ENCODE measurements at places on chromosomes 7 and 10.

GRCh38 chr10:131065673-131066305 lies 245.7 kb downstream of the TCERG1L start:
- no peak for DNase-seq

DNA sequence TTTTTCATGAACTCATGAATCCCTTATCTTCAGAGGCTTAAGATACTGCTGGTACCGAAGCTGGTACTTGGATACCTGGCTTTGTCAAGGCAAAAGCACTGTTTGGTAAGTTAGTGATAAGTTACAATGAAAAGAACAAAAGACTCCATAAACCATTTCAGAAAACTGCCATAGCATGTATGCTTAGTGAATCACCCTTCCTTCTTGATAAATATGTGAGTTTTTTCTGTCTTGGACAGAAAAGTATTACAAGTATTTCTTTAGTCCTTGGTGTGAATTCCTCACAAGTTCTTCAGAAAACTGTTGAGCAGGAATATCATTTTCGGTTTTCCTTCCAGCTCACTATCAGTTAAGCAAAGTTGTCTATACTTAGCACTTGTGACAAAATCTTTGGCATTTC lies 25.6 kb downstream of the PUS7 start:
- DNase-seq: no peak

DNA sequence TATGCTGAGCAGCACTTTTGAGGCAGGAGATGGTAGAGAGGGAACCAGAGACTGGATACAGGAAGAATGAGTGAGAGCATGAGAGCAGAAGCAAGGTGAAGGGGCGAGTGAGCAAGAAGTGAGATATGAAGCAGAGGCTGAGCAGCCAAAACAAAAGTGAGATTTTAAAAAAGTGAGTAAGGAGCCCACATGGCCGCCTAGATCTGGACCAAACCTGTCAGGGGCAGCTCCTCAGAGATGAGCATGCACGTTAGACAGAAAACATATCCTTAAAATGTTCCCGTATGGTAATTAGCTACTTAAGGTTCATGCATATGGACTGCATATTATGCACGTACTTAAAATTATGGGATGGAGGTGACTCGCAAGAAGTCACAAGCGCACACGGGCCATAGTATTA lies 22.5 kb downstream of the TMEM176A start:
- DNase-seq: no peak

GRCh38 chr7:151063212-151063561 lies 3.8 kb downstream of the SLC4A2 start:
- no peak for DNase-seq

DNA sequence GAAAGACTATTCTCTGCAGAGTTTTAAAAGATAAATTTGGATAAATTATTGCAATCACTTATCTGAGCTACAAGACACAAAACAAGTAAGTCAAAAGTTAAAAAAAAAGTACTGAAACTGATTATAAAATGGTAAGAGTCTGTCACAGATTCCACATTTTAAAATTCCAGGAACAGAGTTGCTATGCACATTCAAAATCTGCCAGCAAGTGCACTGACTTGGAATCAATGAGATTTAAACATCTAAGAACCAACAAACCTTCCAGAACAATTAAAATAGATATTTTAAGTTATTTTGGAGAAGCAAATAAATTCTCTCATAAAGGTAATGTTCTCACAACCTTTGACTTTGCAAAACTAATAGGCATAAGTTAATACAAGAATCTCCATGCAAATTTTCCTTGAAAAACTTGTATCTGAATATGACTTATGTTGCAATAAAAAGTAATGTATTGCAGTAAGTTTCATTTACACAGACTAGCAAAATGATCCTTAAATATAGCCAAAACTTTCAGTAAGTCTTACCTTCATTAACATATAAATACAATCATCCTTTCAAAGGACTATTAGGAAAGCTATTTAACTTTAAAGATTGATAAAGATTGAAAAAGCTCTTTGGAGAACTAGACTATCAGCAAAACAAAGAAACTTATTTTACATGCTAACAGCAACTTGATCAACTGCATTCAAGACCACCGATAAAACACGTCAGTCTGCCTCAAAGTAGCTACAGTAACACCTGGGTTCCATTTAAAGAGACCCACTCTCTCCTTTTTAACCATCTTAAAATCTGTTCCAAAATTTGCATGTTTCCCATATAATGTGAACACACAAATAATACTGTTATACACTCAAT lies 4.4 kb downstream of the ETV1 start:
- no peak for DNase-seq

DNA sequence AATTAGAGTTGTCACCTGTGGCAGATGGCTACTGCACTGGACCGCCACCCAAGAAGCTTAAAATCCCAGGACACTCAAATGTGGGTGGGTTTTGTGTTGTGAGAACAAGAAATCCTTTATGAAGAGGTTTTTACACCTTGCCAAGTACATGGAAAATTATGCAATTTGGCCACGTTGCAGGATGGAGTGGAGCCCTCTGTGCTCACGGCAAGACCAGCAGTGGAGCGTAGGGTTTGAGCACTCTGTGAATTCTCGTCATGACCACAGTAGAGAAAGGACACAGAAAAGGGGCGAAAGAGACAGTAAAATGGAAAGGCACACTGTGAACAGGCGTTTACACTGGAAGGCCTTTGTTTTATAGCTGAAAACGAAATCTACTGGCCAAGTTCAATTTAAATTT lies 222.6 kb downstream of the ADARB2 start:
- DNase-seq: no peak

- no peak for DNase-seq
Measured at GRCh38 chr7:130207033-130207432, 627 bp upstream of the SSMEM1 start.

DNA sequence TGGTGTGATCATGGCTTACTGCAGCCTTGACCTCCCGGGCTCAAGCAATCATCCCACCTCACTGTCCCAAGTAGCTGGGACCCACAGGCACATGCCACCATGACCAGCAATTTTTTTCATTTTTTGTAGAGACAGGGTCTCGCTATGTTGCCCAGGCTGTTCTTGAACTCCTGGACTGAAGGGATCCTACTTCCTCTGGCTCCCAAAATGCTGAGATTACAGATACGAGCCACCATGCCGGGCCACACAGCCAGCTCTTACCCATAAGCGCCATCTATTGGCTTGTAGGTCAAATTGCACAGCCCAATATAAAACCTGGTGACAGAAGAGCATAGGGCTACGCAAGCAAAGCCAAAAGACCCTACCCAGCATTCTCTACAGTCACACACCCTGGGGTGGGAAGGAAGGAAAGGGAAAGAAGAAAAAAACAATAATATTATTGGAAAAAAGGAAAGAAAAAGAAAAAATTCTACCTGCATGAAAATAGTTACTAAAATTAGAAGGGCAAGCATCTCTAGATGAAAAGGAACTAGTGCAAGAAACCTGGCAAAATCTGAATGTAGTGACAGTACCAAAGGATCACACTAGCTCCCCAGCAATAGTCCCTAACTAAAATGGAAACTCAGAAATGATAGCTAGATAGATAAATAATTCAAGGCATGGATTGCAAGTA lies 29.4 kb upstream of the AMPH start:
- DNase-seq: no peak

- DNase-seq: no peak
Measured at GRCh38 chr7:23331132-23331531, 32.0 kb downstream of the MALSU1 start.

GRCh38 chr7:2203766-2204300 lies 28.9 kb downstream of the MAD1L1 start:
- DNase-seq: no peak
